ENCODE measurements at places on chromosomes 2 and 18.

DNA sequence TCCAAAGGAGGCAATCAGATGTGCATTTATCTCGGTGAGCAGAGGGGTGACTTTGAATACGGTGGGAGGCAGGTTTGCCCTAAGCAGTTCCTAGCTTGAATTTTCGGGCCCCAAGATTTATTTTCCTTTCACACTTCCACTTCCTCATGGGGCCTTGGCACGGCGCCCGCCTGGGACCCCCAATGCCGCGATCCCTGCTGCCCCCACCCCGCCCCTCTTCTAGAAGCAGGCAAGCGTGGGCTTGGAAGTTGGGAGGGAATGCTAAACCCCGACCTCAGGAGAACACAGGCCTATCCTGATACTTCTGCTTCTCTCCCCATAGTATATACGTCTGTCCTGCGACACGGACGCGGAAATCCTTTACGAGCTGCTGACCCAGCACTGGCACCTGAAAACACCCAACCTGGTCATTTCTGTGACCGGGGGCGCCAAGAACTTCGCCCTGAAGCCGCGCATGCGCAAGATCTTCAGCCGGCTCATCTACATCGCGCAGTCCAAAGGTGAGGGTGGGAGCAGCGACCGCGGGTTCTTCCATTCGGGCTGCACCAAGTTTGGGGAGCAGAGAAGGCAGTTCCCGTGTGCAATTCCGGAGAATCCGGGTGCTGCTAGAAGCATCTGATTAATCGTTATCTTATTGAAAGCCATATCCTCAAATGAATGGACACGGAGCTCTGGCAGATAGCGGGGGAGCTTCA lies 21.6 kb downstream of the TRPM8 start:
- no peak for DNase-seq

- no peak for DNase-seq
Measured at GRCh38 chr2:180722551-180723239, 257.7 kb upstream of the UBE2E3 start.

GRCh38 chr2:233084488-233084887 lies 24.3 kb downstream of the INPP5D start:
- no peak for DNase-seq

GRCh38 chr18:38237796-38238195 lies 672.2 kb upstream of the CELF4 start:
- DNase-seq, result no peak

GRCh38 chr18:79672490-79673276 lies 6.9 kb upstream of the CTDP1 start:
- DNase-seq, result no peak

DNA sequence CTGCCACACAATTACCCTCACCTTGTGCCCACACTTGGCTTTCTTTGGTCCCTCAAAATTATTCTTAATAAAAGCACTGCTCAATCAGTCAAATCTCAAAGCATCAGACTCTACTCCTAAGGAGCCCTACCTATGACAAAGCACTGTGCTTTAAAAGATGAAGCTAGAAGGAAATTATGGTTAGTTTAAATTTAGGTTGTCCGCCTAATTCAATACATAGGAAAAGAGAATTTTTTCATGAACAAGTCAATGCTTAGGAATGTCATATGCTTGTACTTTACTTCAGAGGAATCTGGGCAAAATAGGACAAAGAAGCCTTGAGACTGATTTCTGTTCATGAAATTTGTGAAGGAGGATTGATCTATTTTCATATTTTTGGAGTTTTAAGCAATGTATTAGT lies 726.4 kb upstream of the CDH2 start:
- DNase-seq, result no peak

DNA sequence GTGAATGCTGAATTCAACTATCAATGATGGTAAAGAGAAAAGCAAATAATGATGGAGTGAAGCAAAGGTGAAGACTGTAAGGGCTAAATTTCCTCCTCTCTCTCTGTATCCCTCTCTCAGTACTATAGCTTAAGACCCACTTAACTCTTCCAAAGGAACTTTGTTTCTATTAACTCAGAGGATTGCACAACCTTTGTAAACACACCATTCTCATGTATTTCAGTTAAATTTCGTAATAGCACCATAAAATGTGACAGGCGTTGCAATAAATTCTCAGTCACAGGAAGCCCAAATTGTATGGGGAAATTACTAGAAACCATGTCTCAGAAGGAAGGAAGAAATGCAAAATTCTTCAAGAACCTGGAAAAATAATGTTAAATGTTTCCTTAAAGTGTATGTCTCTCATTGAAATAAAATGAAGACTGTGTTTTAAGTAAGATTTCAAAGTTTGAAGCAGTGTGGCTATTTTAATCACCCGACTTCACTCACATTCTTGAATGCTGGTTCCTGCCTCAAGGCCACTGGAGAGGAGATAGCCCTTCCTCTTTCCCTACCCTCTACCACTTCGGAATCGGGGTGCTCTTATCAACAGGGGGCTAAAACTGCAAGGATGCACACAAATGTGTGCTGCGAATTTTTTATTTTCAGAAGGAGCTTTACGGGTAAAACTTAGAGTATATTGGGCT lies 112.1 kb downstream of the FTCDNL1 start:
- no peak for DNase-seq

- DNase-seq, result no peak
Measured at GRCh38 chr2:37912056-37912455, 13.0 kb upstream of the RMDN2 start.

DNA sequence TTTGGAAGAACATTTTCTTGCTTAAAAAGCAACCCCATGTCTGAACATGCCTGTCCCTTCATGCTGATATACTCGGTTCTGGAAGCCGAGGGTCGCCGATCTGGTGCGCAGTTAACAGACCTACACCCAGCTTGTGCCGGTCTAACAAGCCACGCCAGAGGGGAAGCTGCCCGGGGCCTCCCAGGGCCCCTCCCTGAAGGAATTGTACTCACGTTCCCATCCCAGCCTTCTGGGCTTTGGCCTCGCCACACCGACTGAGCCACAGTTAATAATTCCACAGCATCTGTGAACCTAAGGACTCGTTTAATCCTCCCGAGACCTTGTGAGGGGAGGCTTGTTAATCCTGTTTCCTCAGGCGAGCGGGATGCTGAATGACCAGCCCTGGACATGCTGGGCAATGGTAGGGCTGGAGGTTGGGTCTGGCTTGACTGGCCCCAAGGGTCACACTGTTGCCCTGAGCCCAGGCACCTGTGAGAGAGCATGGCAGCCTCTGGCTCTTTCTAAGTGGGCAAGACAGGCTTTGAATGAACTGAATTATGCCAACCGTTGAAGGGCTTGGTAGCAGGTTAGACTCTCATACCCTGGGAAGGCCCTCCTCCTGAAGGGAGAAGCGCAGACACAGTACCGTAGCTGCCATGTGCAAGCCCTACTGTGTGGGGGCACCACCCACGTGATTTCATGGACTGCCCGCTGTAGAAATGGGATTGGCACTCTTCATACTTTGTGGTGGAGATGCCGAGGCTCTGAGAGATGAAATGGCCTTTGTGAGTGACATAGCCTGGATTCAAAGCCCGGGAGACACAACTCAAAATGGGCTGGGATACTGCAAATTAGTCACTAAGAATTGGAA lies 27.9 kb upstream of the ODC1 start:
- no peak for DNase-seq

DNA sequence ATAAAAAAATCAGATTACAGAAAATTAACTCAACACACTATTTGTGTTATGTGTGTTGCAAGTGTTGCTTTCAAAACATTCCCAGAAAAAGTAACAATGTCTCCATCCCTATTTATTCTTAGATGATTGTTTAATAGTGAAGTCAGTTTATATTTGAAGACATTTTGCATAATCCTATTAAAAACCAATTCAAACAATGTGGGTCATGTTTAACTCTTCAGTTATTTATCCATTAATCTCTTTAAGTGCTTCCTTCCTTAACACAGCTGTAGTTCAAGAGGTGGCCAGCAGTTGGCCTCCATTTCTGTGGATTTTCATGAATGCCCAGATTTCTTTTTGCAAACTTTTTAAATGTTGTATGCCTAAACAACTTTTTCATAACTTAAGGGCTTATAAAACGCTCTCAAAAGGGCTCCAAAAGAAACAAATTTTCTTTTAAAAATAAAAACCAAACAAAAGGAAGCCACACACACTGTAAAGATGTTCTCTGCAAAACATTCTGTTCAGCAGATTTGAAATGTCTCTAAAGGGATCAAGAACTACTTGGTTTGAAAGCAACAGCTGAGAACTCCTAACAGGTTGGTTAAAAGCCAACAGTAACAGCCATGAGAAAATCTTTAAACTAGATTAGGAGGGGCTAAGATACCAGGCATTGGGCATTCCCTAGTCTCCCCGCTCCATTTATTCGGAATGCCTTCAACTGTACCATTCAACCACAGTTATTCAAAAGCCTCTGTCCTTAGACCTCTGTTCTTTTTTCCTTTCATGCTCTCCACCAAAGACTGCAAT lies 71.5 kb downstream of the THADA start:
- DNase-seq, result no peak

DNA sequence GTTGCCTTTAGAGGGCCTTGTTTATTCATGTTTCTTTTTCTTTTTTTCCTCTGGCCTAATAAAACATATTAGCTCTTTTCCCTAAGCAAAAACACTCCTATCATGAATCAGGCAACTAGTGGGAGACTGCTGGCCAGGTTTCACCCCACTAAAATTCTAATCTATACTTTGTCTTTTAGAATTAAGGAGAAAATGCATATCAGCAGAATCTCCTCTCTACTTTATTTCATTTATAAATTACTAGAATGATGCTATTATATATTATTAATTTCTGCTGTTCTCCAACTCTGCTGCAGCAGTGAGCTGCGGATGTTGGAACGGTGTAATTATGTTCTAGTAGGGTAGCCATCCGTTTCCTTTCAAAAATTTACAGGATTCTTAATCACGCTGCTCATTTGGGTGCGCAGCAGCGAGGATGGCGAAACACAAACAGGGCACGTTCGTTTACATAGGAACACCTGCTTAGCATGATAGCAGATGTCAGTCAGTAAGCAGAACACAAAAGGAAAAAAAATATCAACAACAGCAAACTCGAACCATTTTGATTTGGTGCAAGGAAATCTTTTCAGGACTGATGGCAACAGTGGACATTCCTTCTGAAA lies 30.5 kb downstream of the ZEB2 start:
- DNase-seq, result no peak

DNA sequence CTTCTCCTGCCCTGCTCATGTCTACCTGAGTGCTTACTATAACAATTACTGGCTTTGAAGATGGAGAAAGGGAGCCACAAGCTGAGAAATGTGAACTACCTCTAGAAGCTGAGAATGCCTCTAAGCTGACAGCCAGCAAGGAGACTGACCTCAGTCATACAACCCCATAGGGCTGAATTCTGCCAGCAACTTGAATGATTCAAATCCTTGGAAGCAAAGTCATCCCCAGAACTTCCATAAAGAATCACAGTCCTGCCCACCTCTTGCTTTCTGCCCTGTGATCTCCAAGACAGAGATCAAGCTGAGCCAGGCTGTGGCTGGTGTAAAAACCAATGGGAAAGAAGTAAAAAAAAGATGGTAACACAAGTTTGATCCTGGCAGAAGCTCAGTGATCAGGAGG lies 288.2 kb upstream of the SPHKAP start:
- DNase-seq, result no peak

GRCh38 chr2:70035344-70035844 lies 51.9 kb upstream of the PCBP1 start:
- no peak for DNase-seq

- DNase-seq, result no peak
Measured at GRCh38 chr2:58634653-58635370, 393.7 kb upstream of the FANCL start.

GRCh38 chr2:235216901-235217300 lies 265.1 kb downstream of the SH3BP4 start:
- no peak for DNase-seq

DNA sequence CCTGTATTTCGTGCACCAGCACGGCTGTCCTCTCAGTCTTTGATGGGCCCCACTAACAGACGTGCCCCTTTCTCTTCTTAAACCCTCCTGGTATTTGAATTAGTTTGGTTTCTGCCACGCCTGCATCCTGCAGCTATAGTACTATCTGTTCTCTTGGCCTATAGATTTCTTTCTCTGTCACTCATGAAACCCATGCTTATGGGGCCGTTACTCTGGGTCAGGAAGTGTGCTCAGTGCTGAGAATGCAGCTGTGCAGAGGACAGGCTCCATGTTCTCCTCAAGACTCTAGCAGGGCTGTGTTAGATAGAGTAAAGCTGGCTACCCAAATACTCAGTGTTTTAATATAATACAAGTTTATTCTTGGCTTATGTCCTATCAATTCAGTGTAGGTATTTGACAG lies 180.0 kb downstream of the INSIG2 start:
- DNase-seq, result no peak

- no peak for DNase-seq
Measured at GRCh38 chr2:9795071-9795470, 48.2 kb upstream of the TAF1B start.

DNA sequence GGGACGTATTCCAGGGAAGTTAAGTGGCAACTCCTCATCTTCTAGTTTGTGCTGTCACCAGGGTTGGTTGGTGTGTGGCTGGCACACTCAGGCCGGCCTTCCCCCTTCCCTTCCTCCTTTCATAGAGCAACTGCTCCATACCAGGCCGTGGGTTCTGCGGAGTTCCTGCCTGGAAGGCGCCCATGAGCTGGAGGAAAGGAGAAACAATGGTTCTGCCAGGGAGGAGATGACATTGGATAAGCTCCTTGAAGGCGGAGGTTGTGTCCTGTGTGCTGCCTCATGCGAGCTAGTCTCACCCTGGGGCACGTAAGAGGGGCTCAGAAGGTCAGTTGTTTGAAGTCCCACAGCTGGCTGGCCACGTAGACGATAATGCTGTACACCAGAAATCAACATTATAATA lies 19.2 kb downstream of the ASAP2 start:
- no peak for DNase-seq

- DNase-seq, result no peak
Measured at GRCh38 chr18:41326311-41326710, 628.7 kb upstream of the PIK3C3 start.

DNA sequence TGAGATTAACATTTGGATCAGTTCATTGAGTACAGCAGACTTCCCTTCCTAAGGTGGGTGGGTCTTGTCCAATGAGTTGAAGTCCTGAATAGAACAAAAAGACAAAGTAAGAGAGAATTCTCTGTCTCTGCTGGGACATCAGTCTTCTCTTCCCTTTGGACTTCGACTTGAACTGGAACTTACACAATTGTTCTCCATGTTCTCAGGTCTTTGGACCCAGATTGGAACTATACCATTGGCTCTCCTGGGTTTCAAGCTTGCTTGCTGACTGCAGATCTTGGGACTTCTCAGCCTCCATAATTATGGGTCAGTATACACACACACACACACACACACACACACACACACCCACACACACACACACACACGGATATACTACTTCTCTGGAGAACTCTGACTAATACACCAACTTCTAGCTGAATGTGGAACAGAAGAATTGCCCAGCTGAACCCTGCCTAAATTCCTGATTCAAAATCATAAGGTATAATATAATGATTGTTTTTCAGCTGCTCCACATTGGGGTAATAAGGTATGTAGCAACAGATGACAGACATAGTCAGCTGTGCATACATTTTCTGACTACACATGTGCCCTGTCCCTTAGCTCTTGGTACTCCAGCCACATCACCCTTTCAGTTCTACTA lies 214.0 kb downstream of the TGIF1 start:
- no peak for DNase-seq

GRCh38 chr2:99886418-99886817 lies 256.0 kb downstream of the AFF3 start:
- DNase-seq, result no peak

All from ovary (tissue), 10 donors.